ENCODE measurements at places on chromosomes 12 and 14.

GRCh38 chr14:76927971-76928700 lies 100.4 kb downstream of the IRF2BPL start:
- DNase-seq = no peak

DNA sequence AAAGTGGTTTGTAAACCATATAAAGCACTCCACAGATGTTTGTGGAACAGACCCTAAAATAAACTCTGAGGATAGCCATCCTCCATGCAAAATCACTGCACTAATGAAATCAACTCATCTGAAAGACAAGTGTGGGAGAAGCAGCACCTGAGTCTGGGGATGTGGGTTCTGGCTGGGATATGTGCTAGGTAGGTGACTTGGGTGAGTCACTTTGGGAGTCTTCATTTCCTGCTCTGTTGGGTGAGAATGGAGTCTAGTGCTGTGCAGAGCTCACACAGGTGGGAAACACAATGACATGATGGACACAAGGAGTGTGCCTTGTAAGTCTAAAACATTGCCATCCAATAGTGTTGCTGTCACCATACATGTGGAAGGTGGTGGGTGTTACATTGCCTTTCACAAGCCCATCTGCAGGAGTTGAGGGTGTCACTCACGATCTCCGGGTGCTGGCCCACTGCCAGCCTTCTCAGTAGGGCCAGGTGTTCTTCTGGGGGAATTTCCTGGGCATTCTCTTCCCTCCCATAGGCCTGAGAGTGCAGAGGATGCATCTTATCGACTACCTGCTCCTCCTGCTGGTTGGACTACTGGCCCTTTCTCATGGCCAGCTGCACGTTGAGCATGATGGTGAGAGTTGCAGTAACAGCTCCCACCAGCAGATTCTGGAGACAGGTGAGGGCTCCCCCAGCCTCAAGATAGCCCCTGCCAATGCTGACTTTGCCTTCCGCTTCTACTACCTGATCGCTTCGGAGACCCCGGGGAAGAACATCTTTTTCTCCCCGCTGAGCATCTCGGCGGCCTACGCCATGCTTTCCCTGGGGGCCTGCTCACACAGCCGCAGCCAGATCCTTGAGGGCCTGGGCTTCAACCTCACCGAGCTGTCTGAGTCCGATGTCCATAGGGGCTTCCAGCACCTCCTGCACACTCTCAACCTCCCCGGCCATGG lies 2.0 kb downstream of the SERPINA4 start:
- no peak for DNase-seq

GRCh38 chr12:75120311-75120711 lies 89.3 kb downstream of the KCNC2 start:
- DNase-seq = no peak

DNA sequence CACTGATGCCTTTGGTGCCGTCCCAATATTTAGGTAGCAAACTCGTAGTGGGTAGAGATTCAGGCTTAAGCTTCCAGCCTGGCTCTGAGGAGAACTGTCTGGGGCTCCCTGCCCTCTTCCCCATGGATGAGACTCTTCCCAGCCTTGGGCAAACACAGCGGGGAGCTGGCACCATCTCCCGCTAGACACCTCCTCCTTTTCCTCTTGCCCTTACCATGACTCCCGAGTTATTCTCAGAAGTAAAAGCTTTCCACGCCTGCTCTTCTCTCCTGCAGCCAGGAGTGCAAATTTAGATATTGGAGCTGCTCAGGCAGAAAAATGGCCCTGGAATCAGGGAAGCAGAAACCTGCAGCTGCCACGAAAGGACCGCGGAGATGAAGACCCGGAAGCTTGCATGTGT lies 45.6 kb upstream of the RBM19 start:
- DNase-seq = no peak

DNA sequence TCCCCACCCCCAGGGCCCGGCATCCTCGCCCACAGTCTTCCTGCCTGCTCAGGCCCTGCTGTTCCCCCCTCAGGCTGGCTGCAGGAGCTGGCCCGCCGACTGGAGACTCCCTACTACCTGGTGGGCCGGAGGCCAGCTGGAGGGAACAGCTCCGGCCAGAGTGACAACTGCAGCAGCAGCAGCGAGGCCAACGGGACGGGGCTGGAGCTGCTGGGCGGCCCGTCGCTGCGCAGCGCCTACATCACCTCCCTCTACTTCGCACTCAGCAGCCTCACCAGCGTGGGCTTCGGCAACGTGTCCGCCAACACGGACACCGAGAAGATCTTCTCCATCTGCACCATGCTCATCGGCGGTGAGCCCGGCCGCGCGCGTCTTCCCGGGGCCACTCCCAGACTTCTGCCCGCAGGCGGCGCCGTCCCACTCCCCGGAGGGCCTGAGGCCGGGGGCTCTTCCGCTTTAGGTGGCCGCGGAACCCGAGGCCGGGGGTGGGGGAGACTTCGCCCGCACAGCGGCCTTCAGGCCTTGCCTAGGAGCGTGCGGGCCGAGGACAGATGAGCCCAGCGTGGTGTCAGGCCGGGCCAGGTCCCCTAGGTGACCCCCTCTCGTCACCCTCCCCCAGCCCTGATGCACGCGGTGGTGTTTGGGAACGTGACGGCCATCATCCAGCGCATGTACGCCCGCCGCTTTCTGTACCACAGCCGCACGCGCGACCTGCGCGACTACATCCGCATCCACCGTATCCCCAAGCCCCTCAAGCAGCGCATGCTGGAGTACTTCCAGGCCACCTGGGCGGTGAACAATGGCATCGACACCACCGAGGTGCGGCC lies 10.2 kb downstream of the KCNH3 start:
- DNase-seq = no peak

- DNase-seq = no peak
These were observed 764 bp downstream of the RBM25 start for GRCh38 chr14:73058922-73059673.

DNA sequence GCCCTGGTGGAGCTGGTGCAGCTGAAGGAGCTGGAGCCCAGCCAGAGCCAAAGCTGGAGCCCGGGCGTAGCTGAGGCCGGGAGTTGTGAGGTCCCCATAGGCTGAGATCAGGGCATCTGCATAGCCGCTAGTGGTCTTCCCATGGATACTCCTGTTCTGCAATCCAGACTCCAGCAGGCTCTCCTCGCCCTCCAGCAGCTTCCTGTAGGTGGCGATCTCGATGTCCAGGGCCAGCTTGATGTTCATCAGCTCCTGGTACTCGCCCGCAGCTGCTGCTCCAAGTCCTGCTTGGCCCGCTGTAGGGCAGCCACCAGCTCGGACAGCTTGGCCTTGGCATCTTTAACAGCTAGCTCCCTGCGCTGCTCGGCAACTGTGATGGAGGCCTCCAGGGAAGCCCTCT lies 966.1 kb downstream of the FSCB start:
- no peak for DNase-seq

DNA sequence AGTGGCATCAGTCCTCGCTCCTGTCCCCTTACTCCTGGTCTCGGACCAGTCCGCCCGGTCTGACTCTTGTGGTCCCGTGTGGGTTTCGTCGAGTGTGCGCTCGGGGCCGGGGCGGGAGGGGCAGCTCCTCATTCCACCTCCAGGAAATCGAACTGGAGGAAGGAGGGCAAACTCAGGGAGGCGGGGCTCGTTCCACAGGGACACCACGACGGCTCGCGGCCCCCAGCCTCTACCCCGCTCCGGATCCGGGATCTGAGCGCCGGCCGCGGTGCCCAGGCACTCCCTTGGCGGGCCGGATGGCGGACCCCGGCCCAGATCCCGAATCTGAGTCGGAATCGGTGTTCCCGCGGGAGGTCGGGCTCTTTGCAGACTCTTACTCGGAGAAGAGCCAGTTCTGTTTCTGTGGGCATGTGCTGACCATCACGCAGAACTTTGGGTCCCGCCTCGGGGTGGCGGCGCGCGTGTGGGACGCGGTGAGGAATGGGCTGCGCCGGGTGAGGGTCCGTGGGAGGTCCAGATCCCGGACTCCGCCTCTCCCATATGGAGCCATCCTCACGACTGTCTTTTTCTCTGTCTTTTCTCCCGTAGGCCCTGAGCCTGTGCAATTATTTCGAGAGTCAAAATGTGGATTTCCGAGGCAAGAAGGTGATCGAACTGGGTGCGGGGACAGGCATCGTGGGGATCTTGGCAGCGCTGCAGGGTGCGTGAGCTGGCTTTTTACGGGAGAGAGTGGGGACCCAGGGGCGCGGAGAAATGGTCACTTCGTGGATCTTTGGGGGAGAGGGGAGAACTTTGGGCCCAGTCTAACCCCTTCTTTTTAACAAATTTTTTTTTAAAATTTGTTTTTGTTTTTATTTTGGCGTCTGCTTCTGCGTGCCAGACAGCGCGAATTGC lies at the start of gene EEF1AKMT3:
EEF1AKMT3 (plus strand) TSS at position 186 of the 894 bp plus-strand sequence; CDS start at position 297, 111 bp downstream.
- DNase-seq = no peak

GRCh38 chr12:22396253-22396652 lies 61.7 kb upstream of the ST8SIA1 start:
- no peak for DNase-seq

GRCh38 chr14:105212541-105213300 lies 31.6 kb upstream of the NUDT14 start:
- DNase-seq = no peak

DNA sequence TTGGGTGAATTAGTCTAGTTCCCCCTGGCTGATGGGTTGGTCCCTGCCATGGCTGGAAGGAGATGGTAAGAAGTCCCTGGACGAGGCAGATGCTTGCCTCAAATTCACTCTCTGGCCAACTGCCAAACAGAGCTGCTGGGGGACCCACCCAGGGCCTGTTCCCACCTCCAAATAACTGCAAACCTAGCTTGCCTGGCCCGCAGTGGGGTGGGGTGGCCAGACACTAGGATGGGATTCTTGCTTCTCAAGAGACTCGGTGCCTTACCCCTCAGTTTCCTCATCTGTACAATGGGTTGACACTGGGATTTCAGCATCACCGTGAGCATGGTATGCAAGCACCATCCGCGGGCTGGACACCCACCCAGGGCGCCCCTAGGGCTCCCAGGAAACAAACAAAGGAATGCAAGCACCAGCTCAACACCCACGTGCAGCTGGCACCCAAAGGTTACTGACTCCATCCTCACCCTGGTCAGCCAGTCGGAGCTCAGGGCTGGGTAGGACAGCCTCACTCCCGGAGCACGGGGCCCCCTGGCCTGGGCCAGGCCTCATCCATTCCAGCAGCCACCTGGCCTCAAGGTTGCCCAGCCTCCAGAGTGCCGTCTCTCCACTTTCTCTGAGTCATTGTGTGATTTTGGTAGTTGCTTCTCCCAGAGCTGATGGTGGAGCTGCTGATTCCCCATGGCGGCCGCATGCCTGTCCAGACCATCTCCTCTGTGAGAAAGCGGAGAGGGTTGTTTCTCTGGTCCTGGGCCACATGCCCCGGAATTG lies 205.2 kb upstream of the RTL1 start:
- DNase-seq = no peak

DNA sequence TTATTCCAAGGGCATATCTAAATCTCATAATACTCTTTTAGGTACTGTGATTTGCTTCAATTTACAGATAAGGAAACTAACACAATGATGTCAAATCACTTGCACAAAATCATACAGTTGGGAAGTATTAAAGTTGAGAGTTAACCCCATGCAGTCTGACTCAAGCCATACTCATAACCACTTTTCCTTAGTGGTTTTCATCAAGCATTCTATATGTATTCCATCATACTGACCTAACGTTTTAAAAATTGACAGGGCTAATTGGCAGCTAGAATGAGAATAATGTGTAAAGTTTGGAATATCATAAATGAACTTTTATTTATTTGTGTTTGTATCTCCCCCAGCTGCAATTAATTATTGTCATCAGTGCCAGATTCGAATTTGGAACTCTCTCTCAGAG lies 20.9 kb downstream of the PUS7L start:
- no peak for DNase-seq

DNA sequence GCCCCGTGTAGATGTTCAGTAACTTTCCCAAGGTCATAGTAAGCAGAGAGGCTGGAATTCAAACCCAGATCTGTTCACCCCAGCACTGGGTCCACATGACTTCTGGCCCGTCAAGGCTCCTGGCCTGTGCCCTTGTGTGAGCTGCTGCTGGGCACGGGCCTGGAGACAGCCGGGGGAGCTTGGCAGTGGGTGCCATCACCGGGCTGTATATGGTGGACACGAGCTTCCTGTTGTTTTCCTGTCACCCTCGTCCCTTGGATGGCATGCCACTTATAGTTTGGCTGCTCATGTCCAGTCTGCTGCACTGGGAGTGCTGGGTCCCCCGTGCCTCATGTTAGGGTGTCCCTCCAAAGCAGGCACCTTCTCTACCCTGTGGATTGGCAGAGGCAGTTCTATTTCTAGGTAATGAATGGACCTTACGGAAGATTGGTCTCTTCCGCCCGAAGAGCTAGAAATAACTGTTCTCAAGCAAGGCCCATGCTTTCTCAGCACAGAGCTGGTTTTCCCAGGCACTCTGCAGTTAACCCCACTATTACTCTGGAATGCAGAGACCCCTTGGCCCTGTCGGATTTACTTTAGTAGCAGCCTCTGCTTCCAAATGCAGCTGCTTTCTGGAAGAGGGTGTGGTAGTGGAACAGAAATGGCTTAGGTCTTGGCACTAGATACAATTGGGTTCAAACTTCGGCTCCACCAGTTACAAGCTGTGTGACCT lies 44.3 kb downstream of the ELK3 start:
- no peak for DNase-seq

- DNase-seq = no peak
These were observed 13.6 kb upstream of the TPCN1 start for GRCh38 chr12:113207613-113208040.

GRCh38 chr12:6866920-6867412 lies 365 bp upstream of the TPI1 start:
- DNase-seq = no peak

GRCh38 chr14:55780156-55780946 lies 200.3 kb downstream of the KTN1 start:
- no peak for DNase-seq

Data from stimulated activated CD4-positive, alpha-beta T cell treated with anti-CD3 and anti-CD28 coated beads, Interleukin-1b, Interleukin-23, amount 100 ng/mL, for 1 hour (primary cell).